ENCODE measurements at places on chromosomes 3 and 15.
A peak's percentile ranks its signal among the peaks of the same experiment; 100 is the strongest.

GRCh38 chr3:41103200-41103599 lies 96.1 kb upstream of the CTNNB1 start:
- no peak for DNase-seq

DNA sequence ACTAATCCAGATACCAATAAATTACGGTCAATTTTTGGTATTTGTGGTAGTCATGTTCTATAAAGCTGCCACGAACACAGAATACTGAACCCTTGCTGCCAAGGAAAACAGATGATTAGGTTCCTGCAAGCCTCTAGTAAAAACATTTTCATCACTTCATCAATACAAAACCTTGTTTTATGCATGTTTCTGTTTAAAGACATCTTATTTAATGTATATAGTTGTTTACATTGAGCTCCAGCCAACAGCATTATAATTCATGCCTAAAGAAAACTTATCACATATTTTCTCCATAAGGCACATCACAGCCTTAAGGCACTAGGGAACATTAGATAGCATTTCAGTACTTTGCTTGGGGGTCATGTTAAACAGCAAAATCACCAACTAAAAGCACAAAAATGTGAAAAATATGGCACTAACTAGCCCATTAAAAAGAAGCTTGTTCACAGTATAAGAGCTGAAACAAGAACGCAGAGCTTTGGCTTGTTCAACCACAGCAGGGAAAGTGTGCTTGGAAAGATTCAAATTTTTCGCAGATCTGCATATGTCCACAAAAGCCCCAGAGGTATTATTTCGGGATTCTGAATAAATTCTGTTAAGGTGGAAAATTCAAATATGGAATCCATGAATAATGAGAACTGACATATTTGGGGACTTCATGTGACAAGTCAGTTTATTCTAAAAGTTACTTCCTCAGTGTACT lies 27.7 kb downstream of the POLQ start:
- DNase-seq, result peak; percentile 10

DNA sequence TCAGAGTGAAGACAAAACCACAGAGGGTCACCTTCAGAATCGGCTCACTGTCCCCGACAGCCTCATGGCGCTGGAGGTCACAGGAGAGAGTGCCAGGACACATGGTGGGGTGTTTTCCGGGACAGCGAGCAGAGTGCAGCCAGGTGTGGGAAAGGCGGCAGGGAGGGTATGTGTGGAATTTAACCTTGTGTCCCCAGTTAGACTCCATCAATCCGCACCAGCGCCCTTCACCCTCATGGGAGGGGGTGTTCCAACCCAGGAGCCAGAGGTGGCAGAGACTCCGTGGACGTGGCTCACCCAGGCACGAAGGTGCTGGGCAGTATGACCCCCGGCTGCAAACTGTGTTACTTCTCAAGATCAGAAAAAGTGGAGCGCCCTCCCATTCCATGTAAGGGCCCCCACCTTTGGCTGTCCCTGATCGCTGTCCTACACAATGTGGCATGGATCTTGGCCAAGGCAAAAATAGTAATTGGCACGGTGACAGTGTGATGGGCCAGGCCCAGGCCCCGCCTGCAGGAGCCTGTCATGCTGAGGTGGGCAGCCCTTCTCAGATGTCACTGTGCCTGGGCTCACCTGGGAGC lies 190.3 kb downstream of the XXYLT1 start:
- no peak for DNase-seq

GRCh38 chr3:14652-15051 lies 181.9 kb upstream of the CHL1 start:
- DNase-seq, result no peak

DNA sequence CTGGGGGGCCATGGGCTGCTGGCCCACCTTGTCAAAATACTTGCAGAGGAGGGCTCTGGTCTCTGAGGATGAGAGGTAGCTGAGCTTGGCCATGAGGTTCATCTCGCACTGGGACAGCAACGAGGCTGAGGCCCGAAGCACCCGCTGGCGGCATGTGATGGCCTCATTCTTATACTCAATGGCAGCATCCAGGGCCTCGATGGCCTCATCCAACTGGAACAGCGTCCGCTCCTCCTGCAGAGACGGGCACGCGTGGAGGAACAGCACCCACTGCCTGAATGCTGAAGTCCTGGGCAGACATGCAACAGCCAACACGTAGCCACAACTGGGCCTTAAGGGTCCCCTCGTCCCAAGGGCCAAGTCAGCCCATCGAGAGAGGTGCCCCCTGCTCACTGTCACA lies 25.0 kb downstream of the KIF7 start:
- DNase-seq, result no peak

- no peak for DNase-seq
These were observed 419.4 kb downstream of the GRM7 start for GRCh38 chr3:7280318-7280717.
